Activated CD8-positive, alpha-beta memory T cell treated with anti-CD3 and anti-CD28 coated beads, Interleukin-2, amount 10 ng/mL, durations not matched to agents 7 days and 5 days (primary cell): ENCODE measurements at places on chromosomes 3 and 15. TPM values are rescaled to one million over a fixed set of nuclear protein-coding genes. Genes with fewer than 3 reads are reported as not detected.

- DNase-seq = no peak
Measured at GRCh38 chr15:82315519-82316246, 33.6 kb downstream of the GOLGA6L10 start.

GRCh38 chr3:184335291-184335660 is 2.1 kb upstream of the FAM131A start:
- DNase-seq = no peak

DNA sequence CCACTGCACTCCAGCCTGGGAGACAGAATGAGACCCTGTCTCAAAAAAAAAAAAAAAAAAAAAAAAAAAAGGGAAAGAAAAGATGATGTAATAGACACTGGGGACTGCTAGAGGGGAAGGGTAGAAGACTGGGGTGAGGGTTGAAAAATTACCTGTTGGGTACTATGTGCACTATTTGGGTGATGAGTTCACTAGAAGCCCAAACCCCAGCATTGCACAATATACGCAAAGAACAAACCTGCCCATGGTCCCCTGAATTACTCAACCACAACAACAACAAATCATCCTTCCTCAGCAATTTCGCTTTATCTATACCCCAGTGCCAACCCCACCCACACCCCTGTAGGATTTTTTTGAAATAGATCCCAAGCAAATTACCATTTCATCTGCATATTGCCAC is 13.5 kb downstream of the NIPA1 start:
- no peak for DNase-seq

DNA sequence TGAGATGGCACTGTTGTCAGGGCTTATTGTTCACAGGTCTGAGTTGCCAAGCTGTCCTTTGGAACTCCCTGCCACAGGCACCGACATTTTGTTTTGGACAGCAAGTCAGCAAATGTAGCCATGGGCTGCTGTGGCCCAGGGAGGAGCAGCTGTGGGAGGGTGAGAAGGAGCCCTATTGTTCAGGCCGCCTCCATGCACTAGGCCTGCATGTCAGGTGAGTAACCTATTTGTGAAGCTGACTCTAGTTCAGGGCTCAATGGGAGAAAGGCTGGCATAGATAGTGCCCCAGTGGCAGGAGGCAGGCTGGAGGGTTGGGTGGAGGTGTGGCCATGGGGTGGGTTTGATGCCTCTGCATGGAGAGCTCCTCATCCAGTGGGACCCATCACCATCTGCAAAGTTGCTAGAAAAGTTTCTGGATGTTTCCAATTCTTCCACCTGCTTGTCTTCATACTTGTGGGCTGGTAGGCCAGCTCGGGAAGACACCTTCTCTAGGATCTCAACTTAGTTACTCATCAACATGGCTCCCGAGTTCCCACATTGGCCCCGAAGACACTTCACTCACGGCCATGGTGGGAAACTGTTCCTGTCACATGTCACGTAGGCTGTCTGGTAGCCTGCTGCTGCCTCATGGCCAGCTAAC is 19.5 kb downstream of the AMOTL2 start:
- no peak for DNase-seq

Gene MYZAP
- not detected for total RNA-seq

Gene ZNF660
- total RNA-seq = 0.30 TPM

GRCh38 chr3:39294446-39295183 is 14.8 kb upstream of the CX3CR1 start:
- no peak for DNase-seq

- no peak for DNase-seq
Measured at GRCh38 chr3:9121366-9122001, 128.0 kb downstream of the SRGAP3 start.

- DNase-seq = no peak
Measured at GRCh38 chr3:185549651-185550111, 2.7 kb downstream of the LIPH start.

- DNase-seq = no peak
Measured at GRCh38 chr3:174973465-174973864, 114.3 kb downstream of the NAALADL2 start.

GRCh38 chr3:15929944-15930571 is 132.3 kb upstream of the ANKRD28 start:
- no peak for DNase-seq

- no peak for DNase-seq
Measured at GRCh38 chr3:167146911-167147310, 233.2 kb downstream of the ZBBX start.

- DNase-seq = no peak
Measured at GRCh38 chr3:55675478-55675877, 188.4 kb upstream of the WNT5A start.

GRCh38 chr3:10761583-10761982 is 54.4 kb upstream of the SLC6A11 start:
- no peak for DNase-seq

- DNase-seq = no peak
Measured at GRCh38 chr3:149448331-149448831, 26.1 kb upstream of the TM4SF4 start.

GRCh38 chr3:143612541-143612940 is 235.7 kb downstream of the SLC9A9 start:
- no peak for DNase-seq

Gene CPEB1
- not detected for total RNA-seq

Gene CAND2
- 0.09 TPM for total RNA-seq

DNA sequence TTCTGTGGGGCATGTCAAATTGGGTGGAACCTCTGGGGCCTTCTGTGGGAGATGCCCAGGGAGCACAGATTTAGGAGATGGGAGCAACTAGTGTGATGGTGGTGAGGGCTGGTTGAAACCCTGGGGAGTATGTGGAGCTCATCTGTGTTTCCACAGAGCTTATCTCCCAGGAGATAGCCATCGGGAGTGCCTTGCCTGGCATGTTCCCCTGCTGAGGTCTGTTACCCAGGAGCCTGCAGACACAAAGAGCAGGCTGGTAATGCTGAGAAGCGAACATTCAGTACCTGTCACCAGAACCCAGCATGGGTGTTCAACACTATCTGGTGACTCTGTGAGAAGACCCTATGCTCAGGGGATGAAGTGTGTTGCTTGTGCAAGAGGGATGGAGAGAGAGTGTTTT is 85.0 kb downstream of the CLSTN2 start:
- no peak for DNase-seq

GRCh38 chr3:71195492-71195891 is 388.0 kb downstream of the FOXP1 start:
- no peak for DNase-seq

DNA sequence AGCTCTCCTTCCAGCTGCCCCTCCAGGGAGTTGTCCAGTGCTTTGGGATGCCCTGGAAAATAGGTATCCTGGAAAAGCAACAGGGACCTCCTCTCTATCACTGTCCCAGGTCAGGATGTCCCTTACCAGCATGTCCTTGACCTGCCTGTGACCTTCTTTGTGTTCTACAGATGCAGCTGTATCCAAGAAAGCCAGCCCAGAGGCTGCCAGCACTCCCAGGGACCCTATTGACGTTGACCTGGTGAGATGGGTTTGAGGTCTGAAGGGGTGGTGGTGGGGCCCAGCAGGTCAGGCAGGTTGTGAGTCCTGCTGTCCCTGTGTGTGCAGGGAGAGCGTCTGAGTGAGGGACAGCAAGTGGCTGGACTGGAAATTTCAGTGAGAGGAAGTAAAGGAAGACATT is 30.2 kb downstream of the PML start:
- DNase-seq = no peak

DNA sequence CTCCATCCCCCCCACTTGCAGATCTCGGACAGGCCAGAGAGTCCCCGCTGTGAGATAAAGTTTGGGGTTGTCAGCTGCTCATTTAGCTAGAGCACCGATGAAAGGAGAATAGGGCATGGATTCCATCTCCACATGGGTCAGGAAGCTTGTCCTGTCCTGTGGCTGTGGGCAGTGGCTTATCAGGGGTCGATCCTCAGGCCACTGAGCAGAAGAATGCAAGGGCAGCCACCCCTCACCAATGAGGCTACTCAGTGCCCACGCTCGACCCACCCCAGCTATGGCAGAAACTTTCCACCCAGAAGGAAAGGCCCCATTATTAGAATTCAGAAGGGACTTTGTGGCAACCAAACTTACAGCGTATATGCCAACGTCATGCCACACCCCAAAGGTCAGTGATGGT is 43.3 kb downstream of the CPN2 start:
- DNase-seq = no peak

Gene SPESP1
- total RNA-seq = 0.70 TPM

Gene GLDN
- not detected for total RNA-seq

Gene MESP1
- total RNA-seq = 5.1 TPM

DNA sequence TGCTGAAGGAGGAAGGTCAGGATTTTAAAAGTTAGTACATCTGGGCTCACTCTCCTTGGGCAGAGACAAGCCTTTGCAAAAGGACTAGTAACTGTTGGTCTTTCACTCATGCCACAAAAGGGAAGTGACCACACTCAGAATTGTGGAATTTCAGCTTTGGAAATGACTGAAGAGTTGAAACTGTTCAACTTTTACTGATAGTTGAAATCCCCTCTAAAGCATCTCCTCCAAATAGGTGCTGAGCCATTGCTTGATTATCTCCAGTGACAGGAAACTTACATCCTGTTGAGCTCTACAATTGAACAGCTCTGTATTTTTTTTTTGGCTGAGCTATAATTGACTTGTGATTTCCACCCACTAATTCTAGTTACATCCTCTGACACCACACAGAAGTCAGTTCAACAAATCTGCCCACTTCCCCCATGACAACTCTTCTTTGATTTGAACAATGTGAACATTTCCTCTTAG is 254.8 kb upstream of the TPRG1 start:
- peak; percentile 60 for DNase-seq

- no peak for DNase-seq
Measured at GRCh38 chr15:78002996-78003395, 74.5 kb downstream of the TBC1D2B start.

DNA sequence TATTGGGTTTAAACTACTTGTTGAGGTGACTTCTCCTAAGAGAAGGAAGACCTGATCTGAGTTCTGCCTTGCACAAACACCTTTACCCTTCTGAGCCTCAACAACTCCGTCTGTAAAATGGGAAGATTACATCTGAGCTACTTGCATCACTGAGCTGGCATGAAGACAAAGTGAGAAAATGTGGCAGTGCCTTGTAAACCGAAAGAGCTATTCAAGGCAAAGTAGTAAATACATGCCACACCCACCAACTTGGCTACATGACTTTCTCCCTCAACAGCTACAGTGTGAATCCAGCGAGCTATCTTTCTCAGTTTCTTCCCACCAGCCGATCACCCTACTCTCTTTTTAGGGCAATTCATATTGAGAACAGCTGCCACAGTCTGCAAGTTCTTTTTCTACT is 148.3 kb downstream of the FOXB1 start:
- DNase-seq = no peak

DNA sequence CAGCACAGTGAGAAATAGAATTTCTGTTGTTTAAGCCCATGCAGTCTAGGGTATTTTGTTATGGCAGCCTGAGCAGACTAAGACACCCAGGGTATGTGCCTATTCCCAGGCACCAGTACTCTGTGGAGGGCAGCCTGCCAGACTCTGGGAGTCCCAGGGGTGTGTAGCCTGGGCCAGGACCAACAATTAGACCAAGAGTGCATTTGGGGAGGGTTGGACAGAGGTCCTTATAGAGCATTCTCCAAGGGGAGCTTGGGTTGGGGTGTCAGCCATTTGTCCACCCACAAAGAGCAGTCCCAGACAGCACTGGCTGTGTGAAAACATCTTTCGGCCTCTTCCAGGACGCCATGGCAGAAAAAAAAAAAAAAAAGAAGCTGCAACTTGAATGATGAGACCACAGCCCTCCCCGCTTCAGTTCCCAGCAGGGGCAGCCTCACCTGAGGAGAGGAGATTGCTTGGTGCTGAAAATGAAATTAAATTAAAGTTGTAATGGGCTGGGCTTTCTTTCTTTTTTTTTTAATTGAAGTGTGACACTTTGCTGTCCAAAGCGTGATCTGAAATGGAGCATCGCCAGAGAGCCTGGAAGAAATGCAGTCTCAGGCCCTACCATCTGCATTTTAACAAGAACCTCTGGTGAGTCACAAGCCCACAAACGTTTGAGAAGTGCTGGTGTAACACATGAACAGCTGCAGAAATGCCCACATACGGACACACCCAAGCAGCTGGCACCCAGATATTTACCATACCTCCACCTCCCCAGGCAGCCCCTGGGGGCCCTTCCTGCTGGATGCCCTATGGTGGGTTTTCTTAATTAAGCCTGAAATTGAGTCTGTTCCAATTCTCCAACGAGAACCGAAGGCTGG is 21.3 kb upstream of the CAV3 start:
- no peak for DNase-seq

DNA sequence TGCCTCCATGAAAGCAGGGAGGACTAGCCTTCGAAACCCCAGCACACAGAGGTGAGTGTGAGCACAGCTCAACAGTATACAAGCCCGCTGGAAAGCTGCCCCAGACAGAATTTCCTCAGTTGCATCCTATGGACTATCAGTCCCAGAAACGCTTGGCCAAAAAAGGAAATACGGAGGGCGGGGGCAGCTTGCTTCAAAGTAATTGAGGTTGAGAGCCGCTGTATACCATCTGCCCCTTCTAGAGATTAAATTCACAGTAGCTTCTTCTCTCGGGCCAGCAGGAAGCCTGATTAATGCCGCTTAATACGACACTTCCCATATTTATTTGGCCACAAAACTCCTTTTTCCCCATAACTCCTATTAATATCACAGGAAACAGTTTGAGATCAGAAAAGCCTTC is 88.7 kb downstream of the LIPC start:
- no peak for DNase-seq

Gene ARGFX
- total RNA-seq = not detected

Gene LPCAT4
- 126 TPM for total RNA-seq

DNA sequence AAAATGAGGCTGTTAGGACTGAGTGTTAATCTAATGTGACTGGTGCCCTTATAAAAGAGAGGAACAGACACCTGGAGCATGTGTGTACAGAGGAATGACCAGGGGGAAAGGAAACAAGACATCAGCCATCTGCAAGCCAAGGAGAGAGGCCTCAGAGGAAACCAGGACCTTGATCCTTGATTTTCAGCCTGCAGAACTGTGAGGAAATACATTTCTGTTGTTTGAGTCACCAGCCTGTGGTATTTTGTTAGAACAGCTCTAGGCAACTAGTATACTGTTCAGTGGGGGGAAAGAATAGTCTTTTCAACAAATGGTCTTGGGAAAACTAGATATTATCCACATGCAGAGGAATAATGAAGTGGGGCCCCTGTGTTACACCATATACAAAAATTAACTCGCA is 80.6 kb downstream of the CCR1 start:
- DNase-seq = no peak

DNA sequence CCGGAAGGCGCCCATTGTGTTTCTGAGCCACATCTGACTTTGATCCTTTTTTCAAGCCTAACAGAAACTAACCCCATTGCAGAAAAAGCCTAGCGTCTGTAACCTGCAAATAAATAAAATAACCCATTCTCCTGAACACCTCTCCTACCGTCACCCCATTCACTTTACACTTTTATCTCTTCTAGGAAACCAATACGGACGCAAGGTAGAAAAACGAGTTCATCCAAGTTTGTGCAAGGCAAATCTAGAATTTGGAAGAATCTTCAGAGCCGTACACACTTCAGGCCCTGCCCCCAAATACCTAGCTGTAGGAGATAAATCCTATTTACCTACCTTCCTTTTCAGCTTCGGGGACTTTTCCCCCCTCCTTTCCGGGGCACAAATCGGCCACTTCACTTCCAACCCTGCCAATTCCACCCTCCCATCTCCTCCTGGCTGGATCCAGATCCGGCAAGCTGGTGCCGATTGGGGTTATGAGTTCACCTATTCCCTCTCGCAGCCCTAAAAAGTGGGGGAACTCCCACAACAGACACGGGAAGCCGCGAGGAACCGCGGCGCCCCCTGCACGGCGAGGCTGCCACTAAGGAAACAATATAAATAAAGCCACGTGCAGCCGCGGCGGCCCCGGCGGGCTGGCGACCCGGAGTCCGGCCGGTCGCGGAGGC is 987 bp downstream of the PRTG start:
- no peak for DNase-seq

Gene PRICKLE2
- total RNA-seq = not detected

GRCh38 chr3:134251731-134252391 is 1.2 kb upstream of the RYK start:
- DNase-seq = no peak
